ENCODE measurements at places on chromosomes 2 and 18.

GRCh38 chr2:17208511-17208910 is 309.7 kb downstream of the RAD51AP2 start:
- no peak for DNase-seq

DNA sequence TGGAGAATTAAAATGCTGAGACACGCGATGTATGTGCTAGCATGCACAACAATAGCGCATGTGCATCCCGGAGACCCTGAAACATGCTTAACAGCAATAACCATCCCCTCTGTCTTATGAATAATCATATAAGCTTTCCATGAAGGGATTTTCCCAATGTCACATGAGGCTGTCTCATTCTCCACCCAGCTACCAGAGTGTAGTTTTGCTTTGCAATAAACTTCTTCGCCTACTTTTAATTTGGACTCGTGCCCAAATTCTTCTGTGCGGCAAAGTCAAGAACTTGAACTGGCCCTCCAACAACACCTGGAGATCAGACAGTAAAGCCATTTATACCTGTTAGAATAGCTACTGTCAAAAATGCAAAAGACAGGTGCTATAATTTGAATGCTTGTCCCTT is 15.5 kb downstream of the LYG1 start:
- DNase-seq = no peak

DNA sequence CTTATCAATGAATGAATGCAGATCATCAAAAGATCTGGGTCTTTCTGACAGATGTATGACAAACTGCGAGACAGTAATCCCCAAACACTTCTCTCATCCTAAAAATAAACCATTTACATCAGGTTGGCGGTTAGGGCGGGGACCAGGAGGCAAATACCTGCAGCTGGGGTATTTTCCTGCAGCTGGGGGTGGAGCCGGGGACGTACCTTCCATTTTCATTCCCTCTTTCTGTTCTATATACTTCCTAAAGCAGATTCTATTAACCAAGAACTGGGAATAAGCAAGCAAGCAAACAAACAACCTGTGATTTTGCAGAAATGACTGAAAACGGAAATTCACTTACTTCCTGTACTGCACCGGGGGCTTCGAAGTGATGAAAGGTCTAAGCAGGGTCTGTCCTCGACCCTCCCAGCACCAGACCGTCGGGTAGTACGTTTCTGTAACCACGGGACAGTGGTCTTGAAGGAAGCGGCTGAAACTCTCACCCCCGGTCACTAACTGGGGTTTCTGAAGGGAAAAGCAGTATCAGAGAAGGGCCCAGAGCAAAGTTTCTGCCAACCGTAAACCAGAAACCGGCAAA is 1.2 kb downstream of the ABHD3 start:
- DNase-seq = no peak

DNA sequence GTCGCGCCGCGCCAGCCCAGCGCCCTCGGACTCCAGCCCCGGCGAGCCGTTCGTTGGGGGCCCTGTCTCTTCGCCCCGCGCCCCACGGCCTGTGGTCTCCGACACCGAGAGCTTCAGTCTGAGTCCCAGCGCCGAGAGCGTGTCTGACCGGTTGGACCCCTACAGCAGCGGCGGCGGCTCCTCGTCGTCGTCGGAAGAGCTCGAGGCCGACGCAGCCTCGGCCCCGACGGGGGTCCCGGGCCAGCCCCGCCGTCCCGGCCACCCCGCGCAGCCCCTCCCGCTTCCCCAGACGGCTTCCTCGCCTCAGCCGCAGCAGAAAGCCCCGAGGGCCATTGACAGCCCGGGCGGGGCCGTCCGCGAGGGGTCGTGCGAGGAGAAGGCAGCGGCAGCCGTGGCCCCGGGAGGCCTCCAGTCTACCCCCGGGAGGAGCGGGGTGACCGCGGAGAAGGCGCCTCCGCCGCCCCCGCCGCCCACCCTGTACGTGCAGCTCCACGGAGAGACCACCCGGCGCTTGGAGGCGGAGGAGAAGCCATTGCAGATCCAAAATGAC is 1.4 kb downstream of the PHLPP1 start:
- no peak for DNase-seq

- DNase-seq = no peak
Observed at GRCh38 chr18:44996261-44996660, 315.6 kb downstream of the SETBP1 start.

DNA sequence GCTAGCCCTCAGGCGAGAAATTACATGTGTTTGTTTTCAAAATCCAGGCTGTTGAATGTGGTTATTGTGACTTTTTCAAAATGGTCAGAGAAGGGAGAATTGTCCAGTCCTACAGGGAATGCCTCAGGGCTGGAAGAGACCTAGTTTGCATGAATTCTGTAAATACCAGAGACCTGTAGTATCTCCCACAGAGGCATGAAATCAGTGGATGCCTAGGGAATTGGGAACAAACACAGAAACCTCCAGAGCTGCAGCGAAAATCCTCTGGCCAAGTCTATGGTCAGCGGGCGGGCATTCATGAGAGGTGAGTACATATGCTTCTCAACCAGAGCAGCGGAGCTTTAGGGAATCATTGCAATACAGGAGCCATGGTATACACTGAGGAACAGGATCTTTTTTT is 1596.5 kb upstream of the NXPH2 start:
- DNase-seq = no peak

DNA sequence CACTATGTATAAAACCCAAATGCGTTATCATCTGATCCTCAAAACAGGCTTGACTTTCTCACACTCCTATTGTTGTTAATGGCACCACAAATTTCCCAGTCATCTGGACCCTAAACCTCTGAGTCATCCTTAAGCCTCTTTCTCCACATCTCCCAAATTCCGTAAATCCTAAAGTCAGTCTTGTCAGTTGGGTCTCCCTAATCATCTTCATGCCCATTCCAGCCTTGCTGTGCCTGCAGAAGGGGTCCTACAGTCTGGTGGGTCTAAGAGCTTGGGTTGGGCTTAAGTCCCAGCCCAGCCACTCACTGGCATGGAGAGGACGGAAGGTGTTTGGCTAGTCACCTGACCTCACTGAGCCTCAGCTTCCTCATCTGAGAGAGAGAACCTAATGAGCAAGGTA is 265.1 kb upstream of the SIX3 start:
- DNase-seq = no peak

- DNase-seq = no peak
Observed at GRCh38 chr2:85449214-85449588, 30.7 kb downstream of the SH2D6 start.

- peak; percentile 68 for DNase-seq
Observed at GRCh38 chr2:72131371-72131891, 16.2 kb downstream of the CYP26B1 start.

DNA sequence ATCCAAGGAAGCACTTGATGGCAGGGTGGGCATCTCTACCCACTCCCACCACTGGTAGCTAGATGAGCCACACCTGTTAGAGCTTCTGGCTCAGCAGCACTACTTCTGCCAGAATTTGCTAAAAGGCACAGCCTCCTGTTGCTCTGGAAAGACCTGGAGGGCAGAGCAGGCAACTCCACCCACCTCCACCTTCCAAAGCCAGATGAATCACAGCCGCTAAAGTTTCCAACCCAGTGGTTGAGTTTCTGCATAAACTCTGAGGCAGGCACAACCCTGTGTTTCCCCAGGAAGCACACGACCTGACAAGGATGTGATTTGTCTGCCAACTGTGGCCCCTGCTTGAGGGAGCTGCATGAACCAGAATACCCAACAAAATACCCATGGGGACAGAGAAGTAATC is 111.6 kb upstream of the GCFC2 start:
- DNase-seq = no peak

- no peak for DNase-seq
Observed at GRCh38 chr2:204881655-204882054, 336.4 kb downstream of the PARD3B start.

DNA sequence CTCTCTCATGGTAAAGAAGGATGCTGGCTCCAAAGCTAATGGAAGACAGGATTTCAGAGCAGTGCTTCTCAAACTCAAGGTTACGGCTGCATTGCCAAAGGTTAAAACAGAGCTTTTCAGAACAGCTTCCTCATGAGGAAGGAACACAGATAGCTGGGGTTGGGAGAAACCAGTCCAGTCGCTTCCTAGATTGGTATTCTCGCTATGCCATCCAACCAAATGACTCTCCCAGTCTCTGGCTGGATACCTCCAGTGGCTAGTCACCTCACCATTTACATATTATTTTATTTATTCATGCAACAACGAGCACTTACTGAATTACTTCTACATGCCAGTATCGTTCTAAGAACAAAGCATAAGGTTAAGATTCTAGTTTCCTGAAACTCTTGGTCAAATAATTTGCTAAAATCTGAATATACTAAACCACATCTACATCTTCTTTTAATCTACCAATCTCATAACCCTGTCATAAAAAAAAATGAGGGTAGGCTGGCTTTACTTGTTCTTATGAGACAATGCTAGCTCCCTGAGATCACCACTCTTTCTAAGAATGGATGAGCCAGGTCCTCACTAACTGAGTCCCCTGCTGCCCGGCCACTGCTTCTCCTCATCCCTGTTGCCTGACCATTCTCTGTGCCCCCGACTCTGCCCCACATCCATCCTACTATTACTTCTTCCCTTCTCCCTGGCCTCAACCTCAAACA is 20.4 kb downstream of the KDSR start:
- DNase-seq = no peak

DNA sequence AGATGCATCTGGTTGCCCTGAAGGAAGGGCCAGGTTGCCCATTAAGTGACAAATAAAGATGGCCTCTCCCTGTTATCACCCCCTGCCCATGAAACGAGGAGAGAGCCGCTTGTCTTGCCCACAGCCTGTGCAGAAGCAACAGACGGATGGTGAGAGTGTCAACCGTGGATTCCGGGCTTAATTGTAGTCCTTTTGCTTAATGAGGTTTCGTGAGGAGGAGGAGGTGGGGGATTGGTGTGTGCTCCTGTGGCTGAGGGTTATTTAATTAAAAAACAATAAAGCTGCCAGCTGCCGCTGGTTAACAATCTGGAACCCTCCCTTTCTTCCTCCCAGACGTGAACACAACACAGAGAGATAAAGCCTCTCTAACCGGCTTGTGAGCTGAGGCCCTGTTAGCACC is 188.0 kb upstream of the PARD3B start:
- no peak for DNase-seq

DNA sequence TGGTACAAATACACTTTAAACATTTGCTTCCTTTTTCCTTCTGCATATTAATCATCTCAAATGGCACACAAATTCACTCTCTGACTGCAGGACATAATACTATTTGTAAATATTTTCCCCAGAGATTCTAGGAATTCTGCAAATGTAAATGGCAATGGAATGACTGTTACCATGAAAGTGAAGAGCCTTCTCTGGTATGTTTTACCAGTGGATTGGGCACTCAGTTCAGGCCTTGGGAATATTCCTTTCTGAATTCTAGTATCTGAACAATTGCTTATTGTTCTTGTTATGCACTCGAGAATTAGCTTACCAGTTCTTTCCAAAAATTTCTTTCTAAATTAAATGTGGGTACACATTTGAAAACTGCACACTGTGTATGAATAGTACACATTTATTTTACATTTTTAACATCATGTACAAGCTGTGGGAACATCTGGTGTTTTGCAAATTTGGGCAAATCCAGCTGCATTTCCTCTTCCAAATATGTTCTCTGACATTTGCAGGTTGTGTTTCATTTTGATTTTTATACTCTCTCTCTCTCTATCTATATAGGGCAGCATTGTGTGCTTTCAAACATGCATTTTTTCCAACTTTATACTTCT is 289.1 kb downstream of the NBAS start:
- DNase-seq = no peak

DNA sequence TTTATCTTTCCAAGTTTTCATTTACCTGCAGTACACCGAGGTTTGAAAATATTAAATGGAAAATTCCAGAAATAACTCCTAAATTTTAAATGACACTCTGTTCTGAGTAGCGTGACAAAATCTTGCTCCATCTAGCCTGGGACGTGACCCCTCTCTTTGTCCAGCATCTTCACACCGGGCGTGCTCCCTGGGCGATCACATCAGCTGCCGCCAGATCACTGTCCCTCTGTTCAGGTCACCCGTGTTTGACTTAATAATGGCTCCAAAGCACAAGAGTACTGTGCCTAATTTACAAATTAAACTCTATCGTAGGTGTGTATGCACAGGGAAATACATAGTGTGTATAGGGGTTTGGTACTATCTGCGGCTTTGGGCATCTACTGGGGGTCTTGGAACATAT is 6.1 kb upstream of the TMEM185B start:
- peak; percentile 46 for DNase-seq

- peak; percentile 96 for DNase-seq
Observed at GRCh38 chr2:71130152-71130904, at the start of the genes MCEE and MPHOSPH10. Gene MCEE (minus strand): TSS chr2:71130229. CDS start chr2:71130219, 10 bp downstream. Gene MPHOSPH10 (plus strand): TSS chr2:71130634. CDS start chr2:71130666, 32 bp downstream.

DNA sequence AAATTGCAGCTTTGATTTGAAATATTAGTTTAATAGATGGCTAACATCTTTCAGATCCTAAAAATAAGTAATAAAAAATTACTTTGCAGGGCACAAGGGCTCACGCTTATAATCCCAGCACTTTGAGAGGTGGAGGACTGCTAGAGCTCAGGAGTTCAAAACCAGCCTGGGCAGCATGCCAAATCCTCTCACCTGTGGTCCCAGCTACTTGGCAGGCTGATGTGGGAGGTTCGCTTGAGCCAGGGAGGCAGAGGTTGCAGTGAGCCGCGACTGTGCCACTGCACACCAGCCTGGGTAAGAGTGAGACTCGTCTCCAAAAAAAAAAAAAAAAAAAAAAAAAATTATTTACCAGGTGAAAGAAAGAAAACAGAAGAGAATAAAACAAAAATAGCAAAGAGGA is 449.8 kb downstream of the NRXN1 start:
- DNase-seq = no peak

GRCh38 chr2:235594041-235594440 is 100.2 kb downstream of the AGAP1 start:
- DNase-seq = no peak

GRCh38 chr2:191008286-191008685 is 5.7 kb downstream of the STAT1 start:
- DNase-seq = no peak

- no peak for DNase-seq
Observed at GRCh38 chr2:28294451-28294850, 98.2 kb upstream of the FOSL2 start.

DNA sequence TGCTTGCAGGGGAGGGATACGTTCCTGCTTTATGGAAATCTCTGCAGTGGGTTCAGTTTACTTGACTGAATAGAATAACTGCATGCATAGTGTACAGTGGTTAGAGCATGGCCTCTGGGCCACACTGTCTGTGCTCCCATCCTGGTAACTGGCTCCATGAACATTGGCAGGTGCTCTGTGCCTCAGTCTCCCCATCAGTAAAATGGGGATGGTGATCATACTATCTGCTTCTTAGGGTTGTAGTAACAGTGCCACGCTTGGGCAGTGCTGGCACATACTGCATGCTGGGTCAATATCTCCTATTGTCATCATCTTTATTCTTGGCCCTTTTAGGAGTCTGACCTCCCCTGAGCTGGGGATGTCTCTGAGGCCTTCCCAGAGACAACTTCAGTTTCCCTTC is 117.3 kb downstream of the CTIF start:
- DNase-seq = no peak

All from suprapubic skin (tissue), 4 donors.